ENCODE measurements at places on chromosomes 7 and 10.

- DNase-seq = no peak
Measured at GRCh38 chr10:6542999-6543430, 37.1 kb downstream of the PRKCQ start.

DNA sequence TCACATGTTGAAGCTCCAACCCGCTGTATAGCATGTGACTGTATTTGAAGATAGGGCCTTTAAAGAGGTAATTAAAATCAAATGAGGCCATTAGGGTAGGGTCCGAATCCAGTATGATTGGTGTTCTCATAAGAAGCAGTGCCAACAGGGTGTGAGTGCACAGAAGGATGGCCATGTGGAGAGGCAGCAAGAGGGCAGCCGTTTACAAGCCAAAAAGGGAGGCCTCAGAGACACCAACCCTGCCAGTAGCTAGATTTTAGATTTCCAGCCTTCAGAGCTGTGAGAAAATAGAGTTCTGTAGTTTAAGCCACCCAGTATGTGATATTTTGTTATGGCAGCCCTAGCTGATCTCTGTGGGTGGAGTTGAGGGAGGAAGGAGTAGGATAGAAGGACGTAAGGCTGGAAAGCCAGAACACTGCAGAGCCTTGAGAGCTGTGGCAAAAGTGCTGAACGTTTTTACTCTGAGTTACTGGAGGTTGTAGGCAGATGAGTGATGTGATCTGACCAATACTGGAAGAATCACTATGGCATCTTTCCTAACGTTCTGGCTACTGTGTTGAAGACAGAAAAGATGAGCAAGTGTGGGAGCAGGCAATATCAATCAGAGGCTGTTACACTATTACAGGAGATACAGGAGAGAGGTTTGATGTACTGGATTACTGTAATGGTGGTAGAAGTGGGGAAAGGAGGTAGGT, 334.9 kb downstream of the ELMO1 start:
- peak; percentile 81 for DNase-seq

GRCh38 chr10:102869258-102870198, at the start of gene AS3MT:
Gene AS3MT (plus strand): TSS chr10:102869470. CDS start chr10:102869593, 123 bp downstream.
- peak; percentile 49 for DNase-seq

- DNase-seq = no peak
Measured at GRCh38 chr7:99143521-99143852, 421 bp downstream of the SMURF1 start.

DNA sequence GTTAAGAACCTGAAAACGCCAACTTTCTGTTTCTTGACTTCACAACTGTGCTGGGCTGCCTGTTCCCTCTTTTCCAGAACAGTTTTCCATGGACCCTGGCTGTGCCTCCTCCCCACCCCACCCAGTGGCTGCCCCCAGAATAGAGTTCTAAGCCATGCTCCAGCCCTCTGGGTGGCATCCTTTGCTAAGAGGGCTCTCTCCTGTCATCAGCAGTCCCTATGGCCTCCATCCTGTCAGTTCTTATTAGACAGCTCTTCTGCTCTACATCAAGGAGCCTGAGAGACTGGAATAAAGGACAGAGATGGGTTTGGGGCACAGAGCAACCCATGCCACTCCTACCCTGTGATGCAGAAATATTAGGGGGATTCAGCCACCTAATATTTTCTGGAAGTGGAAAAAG, 13.9 kb upstream of the LRRC4 start:
- no peak for DNase-seq

- DNase-seq = no peak
Measured at GRCh38 chr7:156772725-156773124, 120.3 kb downstream of the LMBR1 start.

- peak; percentile 7 for DNase-seq
Measured at GRCh38 chr7:17063045-17063383, 181.2 kb upstream of the AGR3 start.

DNA sequence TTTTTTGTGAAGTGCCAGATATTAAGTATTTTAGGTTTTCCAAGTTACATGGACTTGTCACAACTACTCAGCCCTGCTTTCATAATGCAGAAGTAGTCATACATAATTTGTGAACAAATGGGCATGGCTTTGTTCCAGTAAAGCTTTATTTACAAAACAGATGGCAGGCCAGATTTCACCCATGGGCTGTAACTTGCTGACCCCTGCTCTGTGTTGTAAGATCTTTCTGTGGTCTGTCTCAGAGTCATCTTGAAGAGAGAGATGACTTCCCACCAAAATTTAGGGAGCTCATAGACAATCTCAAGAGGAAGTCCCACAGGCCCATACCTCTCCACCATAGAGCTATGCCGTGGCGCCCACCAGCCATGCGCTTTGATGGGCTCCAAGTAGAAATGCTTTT, 616.1 kb downstream of the LRMDA start:
- DNase-seq = no peak

DNA sequence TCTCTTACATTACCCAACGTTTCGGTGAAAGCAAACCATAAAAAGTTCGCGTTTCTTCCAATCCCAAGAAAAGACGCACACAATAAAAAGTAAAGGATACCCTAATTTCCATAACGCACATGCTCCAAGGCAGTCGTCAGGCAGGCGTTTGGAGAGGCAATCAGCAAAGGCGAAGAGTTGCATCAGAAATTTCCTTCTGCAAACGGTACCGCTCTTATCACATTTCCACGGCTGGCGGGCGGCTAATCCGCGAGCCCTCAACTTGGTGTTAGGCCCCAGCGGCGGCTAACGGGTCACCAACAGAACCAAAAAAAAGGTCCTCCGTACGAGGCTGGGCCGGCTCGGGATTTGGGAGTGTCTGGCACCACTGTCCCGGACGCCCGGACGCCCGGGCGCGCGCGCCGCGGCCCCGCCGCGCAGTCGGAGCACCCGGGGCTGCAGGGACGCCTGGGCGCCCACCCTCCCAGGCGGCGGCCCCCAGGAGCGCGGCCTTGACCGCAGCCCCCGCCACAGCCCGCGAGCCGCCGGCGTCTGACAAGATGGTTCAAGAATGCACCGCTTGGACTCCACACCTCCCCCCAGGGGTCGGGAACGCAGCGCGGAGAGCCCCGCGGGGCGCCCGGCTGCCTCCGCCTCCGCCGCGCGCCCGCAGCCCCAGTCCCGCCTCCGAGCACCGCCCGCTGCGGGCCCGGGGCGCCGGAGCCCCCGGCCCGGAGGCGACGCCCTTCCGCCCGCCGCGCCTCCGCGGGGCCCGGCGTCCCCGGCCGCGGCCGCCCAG, 9.8 kb upstream of the GRB10 start:
- peak; percentile 87 for DNase-seq

DNA sequence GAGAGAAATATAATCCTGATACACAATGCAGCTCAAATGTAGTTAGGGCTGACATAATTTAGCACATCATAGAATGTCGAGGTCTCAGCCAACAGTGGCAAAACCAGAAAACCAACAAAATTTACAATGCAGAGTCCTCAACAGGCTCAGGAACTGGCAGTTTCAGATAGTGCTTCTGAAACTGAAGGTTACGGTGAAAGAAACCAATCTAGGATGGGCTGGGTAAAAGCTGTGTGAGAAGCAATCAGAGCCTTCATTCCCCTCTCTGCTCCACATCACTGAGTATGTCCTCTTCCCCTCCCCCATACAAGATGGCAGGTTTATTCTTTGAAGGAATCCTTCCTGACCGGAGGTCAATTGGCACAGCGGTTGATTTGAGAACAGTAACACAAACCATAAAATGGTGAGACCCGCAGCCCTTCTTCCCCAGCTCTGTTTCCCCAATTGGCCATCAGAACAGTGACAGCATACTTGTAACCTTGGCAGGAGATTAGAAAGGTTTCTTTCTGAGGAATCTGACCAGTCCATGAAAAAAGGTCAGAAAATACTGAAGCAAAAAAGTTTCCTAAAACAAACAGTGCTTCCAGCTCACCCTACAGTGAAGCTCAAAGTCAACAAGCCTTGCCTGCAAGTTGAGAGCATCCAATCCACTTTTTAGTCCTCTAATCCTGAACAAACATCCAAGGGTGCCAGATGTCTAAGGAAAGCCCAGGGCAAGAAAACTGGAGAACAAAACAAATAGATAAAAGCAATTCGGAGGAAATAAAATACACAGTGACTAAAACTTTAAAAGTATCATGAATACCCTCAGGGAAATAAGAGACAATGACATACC, 53.9 kb upstream of the IL6 start:
- peak; percentile 44 for DNase-seq

- peak; percentile 39 for DNase-seq
Measured at GRCh38 chr10:44697116-44697515, 214.0 kb upstream of the TMEM72 start.

DNA sequence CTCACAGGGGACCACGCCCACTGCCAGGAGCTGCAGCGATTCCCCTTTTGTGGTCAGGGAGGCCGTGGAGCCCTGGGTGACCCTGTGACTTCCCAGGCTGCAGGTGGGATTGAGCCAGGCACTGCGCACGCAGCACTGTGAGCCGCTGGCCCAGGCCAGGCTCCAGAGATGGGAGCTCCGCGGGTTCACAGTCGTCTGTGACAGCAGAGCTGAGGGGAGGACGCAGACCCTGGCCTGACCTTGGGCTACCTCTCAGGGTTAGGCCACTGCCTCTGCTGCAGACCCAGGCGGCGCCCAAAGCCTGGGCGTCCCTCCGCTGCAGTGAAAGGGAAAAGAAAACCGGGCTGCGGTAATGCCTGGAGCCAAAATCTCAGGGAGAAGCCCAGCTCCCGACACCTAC, 107.5 kb upstream of the GPR26 start:
- no peak for DNase-seq
